A172 (cell line): ENCODE measurements at places on chromosomes 6 and 20. TPM values are rescaled to one million over a fixed set of nuclear protein-coding genes. Genes with fewer than 3 reads are reported as not detected.

Gene TRDN
- 0.09 and 0.17 TPM in 2 replicates for total RNA-seq

- no peak for DNase-seq
These were observed 1.4 kb upstream of the PM20D2 start for GRCh38 chr6:89144354-89144906.

GRCh38 chr6:40112350-40112749, 178.1 kb upstream of the MOCS1 start:
- no peak for DNase-seq

DNA sequence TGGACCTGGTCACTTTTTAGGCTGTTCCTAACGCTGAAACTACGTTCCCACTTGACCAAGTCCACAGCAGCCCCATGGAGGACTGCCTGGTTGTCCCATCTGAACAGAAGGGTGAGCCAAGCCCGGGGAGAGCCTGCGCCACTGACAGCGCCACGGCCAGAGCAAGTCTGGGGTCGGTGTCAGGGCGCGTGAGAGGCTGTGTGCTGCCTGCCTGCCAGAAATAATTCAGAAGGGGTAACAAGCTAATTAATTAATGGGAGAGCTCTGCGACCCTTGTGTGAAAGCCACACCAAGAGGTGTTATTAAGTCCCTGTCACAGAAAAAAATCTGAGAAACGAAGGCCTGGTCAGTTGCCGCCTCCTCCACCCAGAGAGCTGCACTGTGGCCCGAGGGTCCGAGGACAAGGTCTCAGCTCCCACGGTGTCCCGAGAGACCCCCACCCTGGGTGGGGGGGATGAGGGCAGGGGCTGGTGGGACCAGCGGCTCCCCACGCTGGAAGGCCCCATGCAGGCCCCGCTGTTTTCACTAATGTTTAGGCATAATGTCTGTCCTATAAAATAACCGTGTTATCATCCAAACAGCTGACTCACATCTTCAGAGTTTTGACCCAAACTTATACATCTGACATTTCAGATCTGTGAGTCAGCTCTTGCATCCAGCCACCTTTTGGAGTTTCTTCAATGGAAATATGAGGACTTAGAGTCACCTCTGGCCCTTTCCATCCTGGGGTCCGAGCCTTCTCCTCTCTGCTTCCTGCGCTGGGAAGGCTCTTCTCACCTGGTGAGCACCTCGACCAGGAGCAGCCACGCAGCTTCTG, 58.5 kb downstream of the DLL1 start:
- DNase-seq = peak; percentile 46

GRCh38 chr6:3211681-3212080, 15.8 kb downstream of the TUBB2B start:
- peak; percentile 78 for DNase-seq

DNA sequence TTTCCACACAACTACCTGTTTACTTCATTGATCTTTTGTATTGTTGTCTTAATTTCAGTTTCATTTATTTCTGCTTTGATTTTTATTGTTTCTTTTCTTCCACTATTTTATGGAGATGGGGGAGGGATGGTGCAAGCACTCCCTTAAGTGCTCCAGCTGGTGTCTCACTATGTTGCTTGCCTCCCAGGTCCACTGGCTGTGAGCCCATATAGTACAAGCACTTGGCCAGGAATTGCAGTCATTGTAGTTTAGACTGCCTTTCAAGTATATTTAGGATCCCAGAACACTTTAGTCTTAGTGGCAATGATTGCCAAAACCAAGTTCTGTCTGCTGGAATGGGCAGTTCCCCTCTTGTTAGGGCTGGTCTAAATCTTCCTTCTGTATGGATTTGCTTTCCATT, 34.9 kb upstream of the MAN1A1 start:
- no peak for DNase-seq
